ENCODE measurements at places on chromosomes 6 and 20.

DNA sequence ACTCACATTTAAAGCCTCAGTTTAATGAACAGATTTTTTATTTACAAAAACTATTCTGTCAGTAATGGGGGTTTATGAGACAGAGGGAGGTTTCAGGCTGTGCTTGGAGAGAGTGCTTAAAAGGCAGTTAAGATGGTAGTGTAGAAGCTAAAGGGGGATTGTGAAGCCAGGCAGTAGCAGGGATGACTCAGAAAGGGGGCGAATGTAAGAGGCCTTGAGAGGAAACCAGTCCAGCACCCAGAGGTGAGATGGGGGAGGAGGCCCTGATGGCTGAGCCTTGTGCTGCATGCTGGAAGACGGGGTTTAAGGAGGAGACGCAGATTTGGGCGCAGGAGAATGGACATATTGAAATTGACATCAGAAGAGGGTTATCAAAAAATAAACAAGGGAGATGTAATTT, 6.6 kb upstream of the SERPINB9 start:
- no peaks in the 10 kb centered on the region for H3K4me1 ChIP-seq
- no peak for DNase-seq
- no peak overlapping the region for H3K27ac ChIP-seq
- no peaks in the 10 kb centered on the region for H3K36me3 ChIP-seq
- H3K27me3 ChIP-seq, result no peaks in the 10 kb centered on the region

- no peak overlapping the region for H3K4me3 ChIP-seq
- H3K36me3 ChIP-seq, result no peaks in the 10 kb centered on the region
- peaks cover 4% of the 10 kb centered on the region for H3K4me1 ChIP-seq
- no peak overlapping the region for H3K27ac ChIP-seq
- DNase-seq, result peak; percentile 54
These were observed 131.8 kb downstream of the TIAM2 start for GRCh38 chr6:155126727-155127439.

GRCh38 chr20:43844778-43845614, 69.7 kb upstream of the TOX2 start:
- no peaks in the 10 kb centered on the region for H3K4me1 ChIP-seq
- no peaks in the 10 kb centered on the region for H3K27me3 ChIP-seq
- DNase-seq, result no peak

DNA sequence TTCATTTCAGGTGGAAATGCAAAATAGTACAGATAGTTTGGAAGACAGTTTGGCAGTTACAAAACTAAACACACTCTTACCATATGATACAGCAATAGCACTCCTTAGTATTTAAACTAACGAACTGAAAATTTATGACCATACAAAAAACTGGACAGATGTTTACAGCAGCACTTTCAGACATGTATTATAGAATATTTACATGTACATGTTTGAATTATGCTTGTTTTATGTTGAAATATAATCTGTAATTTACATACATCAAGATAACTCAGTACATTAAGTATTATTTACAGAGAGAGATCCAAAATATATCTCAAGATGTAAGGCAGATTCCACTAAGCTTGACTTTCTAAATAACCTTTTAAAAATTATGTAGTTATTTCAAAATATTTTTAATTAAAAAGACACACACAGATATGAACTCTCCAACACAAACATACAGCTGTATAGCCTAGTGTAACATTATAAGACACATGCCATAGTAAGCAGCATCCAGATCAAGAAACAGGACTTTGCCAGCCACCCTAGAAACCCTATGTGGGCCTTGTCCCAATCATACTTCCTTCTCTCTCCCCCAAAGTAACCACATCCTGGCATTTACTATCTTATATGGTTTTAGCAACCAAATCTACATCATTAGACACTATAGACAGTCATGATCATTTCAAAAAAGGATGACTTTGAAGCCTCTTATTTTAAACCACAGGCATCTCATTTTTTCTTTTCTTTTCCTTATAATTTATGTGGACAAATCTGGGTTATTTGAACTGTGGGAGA, 82.2 kb downstream of the MAN1A1 start:
- no peaks in the 10 kb centered on the region for H3K27me3 ChIP-seq
- no peak for DNase-seq
- H3K27ac ChIP-seq, result no peak overlapping the region

GRCh38 chr6:166849749-166850183, 106.6 kb downstream of the RNASET2 start:
- H3K4me3 ChIP-seq, result no peak overlapping the region
- H3K36me3 ChIP-seq, result no peaks in the 10 kb centered on the region
- no peak overlapping the region for H3K27ac ChIP-seq

GRCh38 chr6:64034910-64035655, 399.5 kb downstream of the PHF3 start:
- H3K27me3 ChIP-seq, result no peaks in the 10 kb centered on the region
- no peak overlapping the region for H3K4me3 ChIP-seq
- no peak for DNase-seq
- H3K4me1 ChIP-seq, result peaks cover 13% of the 10 kb centered on the region

GRCh38 chr6:41527721-41528408, 18.3 kb upstream of the FOXP4 start:
- peaks cover 6% of the 10 kb centered on the region for H3K27me3 ChIP-seq
- H3K4me1 ChIP-seq, result peaks cover 3% of the 10 kb centered on the region
- H3K36me3 ChIP-seq, result no peaks in the 10 kb centered on the region
- H3K27ac ChIP-seq, result no peak overlapping the region

DNA sequence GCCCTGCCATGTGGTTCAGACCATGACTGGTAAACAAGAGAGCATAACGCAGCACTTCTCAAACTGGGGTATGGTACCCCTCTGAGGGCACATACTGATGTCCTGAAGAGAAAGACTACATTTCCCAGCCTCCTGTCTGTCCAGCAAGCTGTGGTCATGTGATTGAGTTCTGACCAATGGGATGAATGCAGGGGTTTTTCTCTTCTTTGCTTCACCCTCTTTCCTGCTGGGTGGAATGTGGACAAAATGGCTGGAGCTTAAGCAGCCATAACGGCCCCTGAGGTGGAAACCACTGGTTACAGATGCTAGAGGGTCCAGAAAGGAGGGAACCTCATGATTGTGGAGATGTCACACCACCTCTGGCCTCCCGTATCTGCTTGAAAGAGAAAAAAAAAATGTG, 19.4 kb upstream of the KCNB1 start:
- DNase-seq, result no peak
- H3K27ac ChIP-seq, result no peak overlapping the region
- no peaks in the 10 kb centered on the region for H3K36me3 ChIP-seq
- no peaks in the 10 kb centered on the region for H3K27me3 ChIP-seq

DNA sequence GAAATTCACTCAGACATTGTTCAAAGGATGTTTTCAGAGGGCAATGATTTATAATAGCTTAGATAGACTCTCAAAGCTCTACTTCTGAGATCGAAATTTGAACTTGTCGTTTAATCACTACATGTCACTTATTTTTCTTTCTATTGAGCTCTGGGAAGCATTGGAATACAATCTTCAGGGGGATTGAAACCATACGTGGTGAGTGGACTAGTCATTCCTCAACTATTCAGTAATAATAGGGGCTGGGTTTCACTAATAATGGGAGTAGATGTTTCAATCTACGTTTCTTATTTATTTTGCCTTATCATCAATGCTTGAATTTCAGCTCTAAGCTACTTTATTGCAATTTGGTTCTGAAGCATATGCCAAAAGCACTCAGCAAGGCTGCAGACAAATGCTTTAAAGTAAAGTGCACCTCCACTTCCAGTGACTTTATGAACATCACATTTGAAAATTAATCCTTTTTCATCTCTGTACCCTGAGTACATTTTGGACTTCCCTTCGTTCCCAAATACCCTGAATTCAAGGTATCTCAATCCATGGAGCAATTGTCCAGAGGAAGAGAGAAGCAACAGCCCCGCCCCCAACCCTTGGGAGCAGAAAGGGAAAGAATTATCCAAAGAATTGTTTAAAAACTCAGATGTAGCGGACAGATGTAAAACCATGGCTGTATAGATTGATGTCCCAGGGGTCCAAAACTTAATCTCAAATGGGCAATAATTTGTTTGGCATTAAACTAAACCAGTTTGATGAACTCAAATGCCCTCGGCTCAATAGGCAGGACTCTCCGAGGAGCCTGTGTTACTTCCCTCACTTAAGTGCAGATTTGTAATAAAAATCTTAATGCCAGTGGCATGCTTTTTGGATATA, 68.1 kb downstream of the HFE start:
- H3K27ac ChIP-seq, result peak overlapping the region; percentile 89
- H3K36me3 ChIP-seq, result no peaks in the 10 kb centered on the region
- no peaks in the 10 kb centered on the region for H3K27me3 ChIP-seq
- H3K4me1 ChIP-seq, result peaks cover 3% of the 10 kb centered on the region
- H3K4me3 ChIP-seq, result peak overlapping the region; percentile 81
- DNase-seq, result peak; percentile 17
